ENCODE measurements at places on chromosomes 6 and 20.

- DNase-seq: no peak
Observed at GRCh38 chr6:17593246-17593645, 6.9 kb upstream of the FAM8A1 start.

GRCh38 chr20:39146394-39146793, 184.2 kb downstream of the DHX35 start:
- no peak for DNase-seq

GRCh38 chr6:75331151-75331550, 46.6 kb upstream of the TMEM30A start:
- no peak for DNase-seq

- DNase-seq: no peak
Observed at GRCh38 chr6:107228754-107229153, 113.4 kb upstream of the BEND3 start.

- no peak for DNase-seq
Observed at GRCh38 chr20:40643891-40644290, 45.1 kb downstream of the MAFB start.

DNA sequence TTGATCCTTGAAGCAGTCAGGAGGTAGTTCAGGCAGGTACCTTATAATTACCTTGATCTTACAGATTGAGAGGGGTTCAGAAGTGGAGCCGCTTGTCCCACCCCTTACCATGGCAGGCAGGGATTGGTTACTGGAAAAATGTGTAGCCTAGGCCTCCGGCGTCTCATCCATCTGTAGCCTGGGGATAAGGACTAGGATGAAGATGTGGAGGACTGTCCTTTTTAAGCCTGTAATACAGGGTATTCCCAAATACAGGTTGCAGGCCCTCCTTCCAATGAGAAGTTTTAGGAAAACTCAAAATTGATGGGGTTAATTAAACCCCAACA, 2.8 kb downstream of the HMGA1 start:
- DNase-seq: no peak

DNA sequence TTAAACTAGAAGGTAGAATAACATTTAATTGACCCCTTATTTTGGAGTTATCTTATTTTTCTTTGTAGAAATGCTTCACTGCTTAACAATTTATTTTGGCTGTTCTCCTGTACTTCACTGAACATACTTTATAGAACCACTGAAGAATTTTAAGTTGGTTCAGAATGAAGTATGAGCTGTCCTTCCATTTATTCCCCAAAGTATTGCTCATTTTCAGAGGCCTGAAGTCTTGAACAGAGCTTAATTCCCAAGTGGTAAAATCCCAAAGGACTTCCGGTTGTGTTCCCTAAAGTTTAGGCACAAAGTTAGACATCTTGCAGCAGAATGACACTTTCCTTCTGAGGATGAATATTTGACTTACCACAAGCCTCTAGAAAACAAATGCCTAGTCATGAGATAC, 233.3 kb downstream of the TINAG start:
- DNase-seq: no peak

DNA sequence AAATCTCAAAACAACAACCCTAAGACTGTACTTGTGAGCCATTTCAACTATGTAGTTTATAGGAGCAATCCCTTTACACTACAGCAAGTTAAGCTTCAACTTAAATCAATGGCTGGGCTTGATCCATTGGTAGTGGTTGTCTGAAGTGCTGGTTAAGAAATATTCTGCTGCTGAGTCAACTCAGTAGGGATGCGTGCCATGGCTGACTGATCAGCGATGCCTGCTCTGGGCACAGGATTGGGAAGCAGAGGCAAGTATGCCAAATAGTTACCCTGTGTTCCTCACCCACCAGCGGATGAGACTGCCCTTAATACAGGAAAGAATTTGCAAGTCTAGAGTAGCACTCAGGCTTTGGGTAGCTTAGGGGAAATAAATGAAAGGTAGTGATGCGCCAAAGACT, 41.5 kb downstream of the GCM1 start:
- DNase-seq: no peak

DNA sequence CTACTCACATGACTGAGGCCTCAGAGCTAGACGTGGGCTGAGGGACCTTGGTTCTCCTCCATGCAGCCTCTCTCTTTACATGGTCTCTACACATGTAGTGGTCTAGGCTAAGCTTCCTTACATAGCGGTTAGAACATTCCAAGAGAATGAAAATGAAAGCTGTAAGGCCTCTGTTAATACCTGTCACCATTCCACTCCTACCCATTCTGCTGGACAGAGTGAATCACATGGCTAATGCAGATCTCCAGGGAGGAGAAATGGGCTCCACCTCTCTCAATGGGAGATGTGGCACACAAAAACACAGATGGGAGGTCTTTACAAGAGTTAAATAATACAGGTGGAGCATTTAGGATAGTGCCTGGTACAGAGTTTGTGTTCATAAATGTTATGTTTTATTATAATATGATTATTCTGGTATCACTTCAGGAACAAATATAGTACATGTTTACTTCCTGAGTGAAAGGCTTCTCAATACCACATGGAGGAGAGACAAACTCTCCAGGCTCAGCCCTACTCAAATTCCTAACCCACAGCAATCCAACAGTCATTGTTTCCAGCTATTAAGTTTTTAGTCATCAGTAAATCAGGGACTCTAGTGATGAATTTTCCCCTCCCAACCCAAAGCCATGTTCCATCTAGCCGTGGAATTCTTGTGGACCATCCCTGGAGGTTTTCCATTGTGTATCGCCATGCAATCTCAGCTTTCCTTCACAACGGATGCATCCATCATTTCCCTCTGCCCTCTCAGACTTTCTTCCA, 57.9 kb downstream of the ISM1 start:
- DNase-seq: no peak

- DNase-seq: no peak
Observed at GRCh38 chr6:106072501-106073090, 13.5 kb upstream of the PRDM1 start.

DNA sequence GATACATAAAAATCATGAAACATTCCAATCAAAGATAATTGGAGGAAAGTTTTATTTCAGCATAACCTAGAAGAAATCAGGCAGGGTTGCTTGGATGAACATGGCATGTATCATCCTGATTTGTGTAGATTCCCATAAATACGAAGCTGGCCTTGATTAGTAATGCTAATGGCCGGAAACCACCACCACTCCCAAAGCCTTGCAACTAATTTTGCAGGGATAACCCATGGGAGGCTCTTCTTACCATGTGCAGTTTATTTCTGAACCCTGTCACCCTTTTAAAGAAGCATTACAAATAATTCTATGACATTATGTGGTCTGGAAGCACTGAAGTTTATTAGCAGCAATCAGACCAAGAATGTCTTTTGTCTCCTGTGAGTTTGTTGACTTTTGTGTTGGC, 80.8 kb downstream of the AIG1 start:
- no peak for DNase-seq

DNA sequence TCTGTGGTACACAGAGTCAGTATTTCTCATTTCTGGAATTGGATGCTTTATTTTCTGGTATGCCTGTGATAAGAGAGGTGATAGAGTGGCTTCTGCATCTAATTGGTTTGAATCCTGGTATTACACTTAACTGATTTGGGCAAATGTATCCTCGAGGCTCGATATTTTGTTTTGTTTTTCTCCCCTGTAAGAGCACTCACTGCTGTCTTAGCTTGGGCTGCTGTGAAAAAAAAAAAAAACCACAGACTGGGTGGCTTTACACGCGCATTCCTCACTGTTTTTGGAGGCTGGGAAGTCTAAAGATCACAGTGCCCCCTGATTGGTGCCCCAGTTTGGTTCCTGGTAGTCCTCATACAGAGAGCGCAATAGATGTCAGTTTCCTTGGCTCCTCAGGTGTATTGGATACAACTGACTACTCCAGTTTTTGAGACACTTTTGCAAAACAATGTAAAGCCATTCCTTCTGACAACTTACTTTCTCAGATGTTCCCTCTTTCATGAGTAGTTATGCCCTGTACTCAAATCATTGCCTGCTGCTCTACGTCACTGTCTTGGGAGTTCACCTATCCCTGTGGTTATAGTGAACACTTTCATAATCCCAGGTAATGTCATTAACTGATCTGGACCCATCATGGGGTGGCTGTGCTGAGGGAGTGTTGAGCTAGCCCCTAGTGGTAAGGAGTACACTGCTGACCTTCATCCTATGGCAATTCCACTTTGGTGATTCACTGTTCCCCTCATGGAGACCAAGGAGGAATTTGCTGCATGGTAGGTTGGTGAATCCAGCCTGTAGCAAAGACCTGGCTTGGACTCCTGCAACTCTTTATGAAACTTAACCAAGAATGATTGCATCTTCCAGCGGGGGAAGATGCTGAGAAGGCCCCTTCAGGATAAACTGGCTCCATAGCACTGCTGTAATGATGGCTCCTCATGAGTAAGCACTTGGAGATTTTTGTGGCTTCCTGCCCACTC, 3.5 kb upstream of the ACAT2 start:
- DNase-seq: no peak

- DNase-seq: no peak
Observed at GRCh38 chr20:49285813-49286494, 8.1 kb upstream of the ZNFX1 start.

- no peak for DNase-seq
Observed at GRCh38 chr6:79168695-79168980, 65.8 kb downstream of the HMGN3 start.

DNA sequence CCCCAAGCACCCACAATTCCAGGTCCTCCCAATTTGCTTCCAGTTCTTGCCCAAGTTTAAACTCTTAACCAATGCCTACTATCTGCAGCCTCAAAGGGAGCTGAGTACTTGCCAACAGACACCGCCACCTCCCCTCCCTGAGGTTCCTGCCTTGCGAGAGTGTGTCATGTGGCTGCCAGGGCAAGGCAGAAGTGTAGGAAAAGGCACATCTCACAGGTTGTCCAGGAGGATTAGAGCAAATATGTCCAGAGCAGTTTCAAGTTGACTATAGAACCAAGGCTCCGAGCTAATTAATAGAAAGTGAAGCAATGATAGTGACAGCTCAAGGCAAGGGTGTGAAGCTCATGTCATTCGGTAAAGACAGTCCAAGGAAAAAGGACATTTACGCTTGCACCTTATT, 127.8 kb downstream of the ATXN1 start:
- DNase-seq: no peak

DNA sequence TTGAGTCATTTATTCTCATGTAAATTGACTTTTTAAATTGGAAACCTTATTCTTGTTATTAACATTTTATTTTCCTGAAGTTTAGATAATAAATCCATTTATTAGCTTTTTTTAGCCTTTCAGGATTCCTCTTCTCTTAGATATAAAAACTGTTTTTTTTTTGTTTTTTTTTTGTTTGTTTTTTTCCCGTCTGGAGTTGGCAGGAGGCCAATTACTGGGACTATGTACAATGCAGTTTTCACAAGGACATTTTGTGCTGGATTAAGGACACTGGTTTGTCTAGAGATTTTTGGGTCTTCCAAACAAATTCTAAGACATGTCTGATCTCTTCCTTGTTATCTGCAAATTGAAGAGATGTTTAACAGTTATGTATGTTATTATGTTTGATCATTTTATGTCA, 1.3 kb downstream of the BTNL2 start:
- no peak for DNase-seq

- no peak for DNase-seq
Observed at GRCh38 chr6:163839296-163839695, 424.8 kb downstream of the QKI start.

GRCh38 chr6:42269553-42269952, 51.9 kb upstream of the MRPS10 start:
- no peak for DNase-seq

DNA sequence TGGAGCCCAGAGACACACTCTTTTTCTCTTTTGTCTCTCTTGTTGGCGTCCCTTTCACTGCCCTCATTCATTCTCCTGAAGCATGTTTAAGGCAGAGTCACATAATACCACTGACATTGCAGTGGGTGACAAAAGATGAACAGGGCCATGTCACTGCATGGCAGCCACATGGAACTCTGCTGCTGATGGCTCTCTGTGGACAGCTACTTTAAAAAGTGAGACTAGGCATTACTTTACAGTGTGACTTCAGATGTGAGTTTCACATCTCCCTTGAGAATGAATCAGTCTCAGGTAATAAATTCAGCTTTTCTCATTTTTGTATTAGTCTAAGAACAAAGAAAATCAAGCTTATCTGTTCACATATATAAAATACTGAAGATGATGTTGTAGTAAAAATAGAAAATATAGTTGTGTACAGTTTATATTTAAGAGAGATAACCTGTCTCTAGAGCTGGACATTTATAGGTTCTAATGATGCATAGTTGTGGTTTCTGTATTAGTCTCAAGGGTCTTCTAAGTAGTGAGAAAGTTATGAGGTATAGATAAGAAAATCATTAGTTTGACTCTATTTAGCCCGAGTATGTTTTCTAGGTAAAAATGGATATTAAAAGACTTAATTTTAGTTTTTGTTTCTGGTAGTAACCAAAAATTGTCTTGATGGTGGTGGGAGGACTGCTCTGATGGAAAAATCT, 6.1 kb downstream of the MRS2 start:
- DNase-seq: no peak

All from NCI-H1436 (cell line).